NCI-H1092 treated with DMSO at 0.1 percent for 48 hours (cell line): ENCODE measurements at places on chromosomes 7 and 10.

GRCh38 chr10:4781955-4782354, 44.1 kb upstream of the AKR1E2 start:
- no peak for DNase-seq

DNA sequence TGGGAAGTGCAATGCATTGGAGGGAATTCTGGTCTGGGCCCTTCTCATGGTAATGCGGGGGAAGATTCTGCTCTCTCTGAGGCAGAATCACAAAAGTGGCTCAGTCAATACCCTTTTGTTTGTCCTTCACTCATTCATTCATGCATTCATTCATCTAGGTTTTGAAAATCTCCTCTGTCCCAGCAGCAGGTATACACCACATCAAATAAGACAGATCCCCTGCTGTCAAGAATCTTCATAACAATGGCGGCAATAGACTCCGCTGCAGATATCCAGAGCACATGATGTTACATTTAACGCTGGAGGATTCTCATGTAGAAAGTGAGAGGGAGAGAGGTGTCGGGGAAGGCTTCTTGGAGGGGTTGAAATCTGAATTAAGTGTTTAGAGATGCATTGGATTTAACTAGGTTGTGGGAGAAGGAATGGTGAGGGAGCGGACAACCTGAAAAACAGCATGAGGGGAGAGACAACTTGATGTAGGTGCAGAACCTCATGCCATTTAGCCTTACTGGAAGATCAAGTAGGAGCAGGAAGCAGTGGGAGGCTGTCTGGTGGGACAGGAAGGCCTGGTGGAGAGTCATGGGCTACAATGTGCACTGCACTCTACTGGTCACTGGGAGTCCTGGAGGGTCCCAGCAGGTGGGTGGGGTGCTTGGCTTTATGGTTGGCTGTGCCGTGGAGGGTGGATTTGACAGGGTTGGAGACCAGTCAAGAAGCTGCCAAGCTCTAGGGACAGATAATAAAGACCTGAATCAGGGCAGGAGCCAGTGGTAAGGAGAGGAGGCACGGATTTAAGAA, 5.2 kb upstream of the FAM180A start:
- no peak for DNase-seq

DNA sequence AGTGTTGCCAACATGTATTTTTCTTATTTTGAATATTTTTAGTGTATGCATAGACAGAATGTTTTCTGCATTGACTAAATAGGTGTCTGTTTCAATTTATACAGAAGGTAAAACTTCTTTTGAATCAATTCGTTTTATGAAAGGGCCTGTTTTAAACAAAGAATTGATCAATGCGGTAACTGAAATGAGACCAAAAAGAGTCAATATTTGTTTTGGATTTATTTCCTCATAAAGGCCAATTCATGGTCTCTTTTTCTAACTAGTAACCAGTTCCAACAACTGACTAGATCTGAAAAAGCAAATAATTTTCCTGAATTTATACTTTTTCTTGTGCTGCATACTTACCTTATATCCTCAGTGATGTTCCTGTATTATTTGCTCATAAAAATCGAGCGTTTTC, 320.5 kb downstream of the DGKB start:
- DNase-seq = peak; percentile 59

- DNase-seq = no peak
These were observed 103.8 kb downstream of the UNCX start for GRCh38 chr7:1336509-1336908.

DNA sequence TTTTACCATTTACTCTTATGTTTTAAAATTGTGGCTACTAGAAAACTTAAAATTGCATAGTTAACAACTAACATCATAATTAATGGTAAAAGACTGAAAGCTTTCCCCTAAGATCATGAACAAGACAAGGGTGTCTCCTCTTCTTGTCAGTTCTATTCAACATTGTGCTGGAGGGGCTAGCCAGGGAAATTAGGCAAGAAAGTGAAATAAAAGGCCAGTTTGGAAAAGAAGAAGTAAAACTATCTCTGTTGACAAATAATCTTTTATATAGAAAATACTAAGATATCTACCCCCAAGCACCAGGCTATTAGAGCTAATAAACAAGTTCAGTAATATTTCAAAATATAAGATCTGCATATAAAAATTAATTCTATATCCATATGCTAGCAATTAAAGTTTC, 46.9 kb upstream of the MXI1 start:
- no peak for DNase-seq

GRCh38 chr10:98384531-98385133, 30.4 kb downstream of the PYROXD2 start:
- DNase-seq = no peak

- no peak for DNase-seq
These were observed 24.4 kb downstream of the PAPSS2 start for GRCh38 chr10:87684001-87684638.

GRCh38 chr10:116043861-116044260, 229.1 kb downstream of the GFRA1 start:
- no peak for DNase-seq

DNA sequence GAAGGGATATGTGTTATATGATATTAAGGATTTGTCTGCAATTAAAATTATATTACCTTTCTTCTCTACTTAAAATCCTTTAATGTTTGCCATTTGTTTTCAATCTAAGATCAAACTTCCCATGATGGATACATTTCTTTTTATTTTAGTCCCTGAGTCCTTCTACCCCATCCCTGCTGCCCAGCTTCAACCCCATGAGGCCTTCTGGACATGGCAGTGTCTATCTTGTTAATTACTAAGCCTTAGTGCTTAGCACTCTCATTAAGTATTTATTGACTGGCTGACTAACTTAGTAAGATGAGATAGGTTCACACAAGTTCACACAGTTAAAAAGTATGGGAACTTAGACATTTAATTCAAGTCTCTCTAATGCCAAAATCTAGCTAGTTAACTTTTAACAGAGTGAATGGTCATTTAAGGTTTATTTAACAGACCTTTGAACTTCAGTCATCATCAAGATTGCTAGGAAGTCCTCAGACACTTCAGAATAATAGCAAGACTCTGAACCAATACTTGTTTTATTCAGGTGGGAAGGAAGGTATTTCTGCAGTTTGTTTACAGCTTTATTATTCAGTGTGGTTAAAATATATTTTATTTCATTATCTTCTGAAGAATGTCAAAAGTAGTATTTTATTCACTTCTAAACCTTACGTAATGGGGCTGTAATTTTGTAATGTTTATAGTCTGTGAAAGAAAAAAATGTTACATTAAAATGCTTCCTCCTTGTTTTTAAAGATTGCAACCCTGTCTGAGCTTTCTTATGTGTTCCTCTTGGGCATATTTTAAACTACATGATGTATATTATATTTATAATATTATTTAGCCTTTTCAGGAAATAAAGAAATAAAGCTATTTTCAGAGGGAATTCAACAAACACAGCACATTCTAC, 848.9 kb downstream of the REEP3 start:
- DNase-seq = no peak

GRCh38 chr7:100483090-100483721, 521 bp upstream of the NYAP1 start:
- peak; percentile 66 for DNase-seq

DNA sequence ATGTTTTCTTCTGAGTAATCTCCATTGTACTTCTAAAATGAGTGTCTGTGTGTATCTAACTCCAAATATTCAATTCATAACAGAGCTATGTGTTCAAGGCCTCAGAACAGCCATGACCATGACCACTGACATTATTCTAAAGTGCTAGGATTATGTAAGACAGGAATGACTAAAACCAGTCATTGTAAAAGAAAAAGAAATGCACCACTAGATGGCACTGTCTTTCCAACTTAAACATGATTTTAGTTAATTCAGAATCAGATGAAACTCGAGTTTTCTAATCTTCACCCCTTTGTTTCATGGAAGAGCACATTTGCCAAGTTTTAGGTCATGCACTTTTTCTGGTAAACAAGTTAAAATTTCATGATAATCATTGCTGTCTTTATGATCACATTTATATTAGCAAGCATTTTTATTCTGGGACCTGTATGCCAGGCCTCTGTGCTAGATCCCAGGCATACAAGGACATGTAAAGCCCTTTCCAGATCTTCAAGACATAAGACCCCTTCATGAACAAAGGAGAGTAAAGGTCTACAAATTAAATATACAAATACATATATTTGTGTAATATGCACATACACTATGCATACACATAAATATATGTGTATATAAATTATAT, 26.1 kb upstream of the RSU1 start:
- peak; percentile 42 for DNase-seq

DNA sequence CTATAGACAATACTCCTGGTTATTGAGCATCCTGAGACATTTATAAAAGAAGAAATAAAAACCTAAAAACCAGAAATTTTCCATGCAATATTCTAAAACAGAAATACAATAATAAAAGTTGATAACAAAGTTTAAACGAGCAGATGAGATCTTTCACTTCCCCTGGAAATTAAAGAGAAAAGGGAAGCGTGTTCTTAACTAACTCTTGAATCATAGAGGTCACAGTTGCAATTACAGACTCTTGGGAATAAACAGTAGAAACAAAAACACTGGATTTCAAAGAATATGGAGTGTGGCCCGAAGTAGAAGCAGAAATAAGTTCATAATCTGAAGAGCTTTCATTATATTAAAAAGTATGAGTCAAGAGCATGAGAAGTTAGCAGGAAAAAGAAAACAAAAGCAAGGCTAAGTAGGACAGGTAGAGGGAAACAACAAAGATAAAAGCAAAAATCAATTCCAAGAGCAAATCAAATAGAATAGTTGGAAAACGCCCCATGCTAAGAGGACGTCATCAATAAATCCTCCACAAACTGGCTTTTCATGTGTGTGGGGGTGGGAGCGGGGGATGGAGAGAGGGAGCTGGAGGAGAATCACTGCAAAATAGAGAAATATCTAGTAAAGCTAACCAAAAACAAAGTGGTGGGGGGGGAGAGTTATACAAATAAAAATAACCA, 55.2 kb upstream of the C10orf71 start:
- DNase-seq = no peak

DNA sequence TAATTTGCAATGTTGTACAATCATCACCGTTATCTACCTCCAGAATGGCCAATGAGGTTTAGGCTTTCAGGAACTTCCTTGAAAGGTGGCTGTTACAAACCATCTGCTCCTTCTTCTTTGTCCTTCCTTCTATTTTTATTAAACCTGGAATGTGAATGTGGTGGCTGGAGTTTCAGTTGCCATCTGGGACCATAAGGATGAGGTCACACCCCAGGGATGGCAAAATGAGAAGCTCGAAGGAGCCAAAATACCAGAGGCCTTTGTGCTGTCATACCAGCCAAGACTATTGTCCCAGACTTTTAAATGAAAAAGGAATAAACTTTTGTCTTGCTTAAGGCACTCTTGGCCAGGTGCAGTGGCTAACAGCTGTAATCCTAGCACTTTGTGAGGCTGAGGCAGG, 30.9 kb upstream of the LMTK2 start:
- no peak for DNase-seq

GRCh38 chr7:20439416-20440185, 108.9 kb downstream of the ITGB8 start:
- DNase-seq = no peak
